ENCODE measurements at places on chromosomes 5 and 9.

- DNase-seq: peak; percentile 8
Measured at GRCh38 chr5:158013939-158014338, 155.0 kb upstream of the CLINT1 start.

GRCh38 chr5:77607324-77607723 is 31.2 kb downstream of the OTP start:
- no peak for DNase-seq

DNA sequence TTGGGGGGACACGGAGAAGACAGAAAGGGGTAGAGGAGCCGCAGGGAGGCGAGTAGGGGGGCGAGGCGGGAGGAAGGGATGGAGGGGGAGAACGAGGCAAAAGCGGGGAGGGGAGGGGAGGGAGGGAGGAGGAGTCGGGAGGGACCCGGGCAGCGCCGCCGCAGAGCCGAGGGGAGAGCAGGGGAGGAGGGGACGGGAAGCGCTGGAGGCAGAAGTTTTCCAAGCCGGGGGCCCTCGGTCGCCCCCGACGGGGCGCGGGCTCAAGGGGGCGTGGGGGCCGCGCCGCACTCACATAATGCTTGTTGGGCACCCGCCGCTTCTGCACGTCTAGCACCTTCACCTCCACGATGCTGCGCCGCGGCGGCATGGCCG is 353 bp downstream of the SH3PXD2B start:
- peak; percentile 50 for DNase-seq

GRCh38 chr9:36566813-36567221 is 5.9 kb upstream of the MELK start:
- DNase-seq: no peak

- DNase-seq: no peak
Measured at GRCh38 chr5:65682148-65682547, 39.8 kb downstream of the SGTB start.
